Stimulated activated CD4-positive, alpha-beta T cell treated with anti-CD3 and anti-CD28 coated beads, Interleukin-15, amount 100 ng/mL, for 1 hour (primary cell): ENCODE measurements at places on chromosomes 11 and 22.

DNA sequence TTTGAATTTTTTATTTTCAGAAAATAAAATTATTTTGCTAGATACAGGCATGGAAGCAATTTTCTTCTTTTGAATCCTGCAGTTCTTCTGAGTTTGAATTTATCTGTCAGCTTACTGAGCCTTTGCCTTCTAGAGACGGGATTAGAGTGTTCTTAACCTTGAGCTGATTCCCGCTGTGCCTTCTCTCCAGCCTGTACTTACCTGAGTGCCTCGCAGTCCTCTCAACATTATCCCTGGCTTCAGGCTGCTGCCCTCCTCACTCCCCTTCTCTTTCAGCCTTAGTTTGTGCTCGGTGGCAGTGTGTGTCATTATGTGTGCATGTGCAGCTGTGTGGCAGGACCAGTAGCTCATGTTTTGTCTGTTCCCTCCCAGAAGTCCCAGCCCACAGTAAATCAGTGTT lies 24.3 kb downstream of the OSBP2 start:
- no peak for DNase-seq

- DNase-seq: no peak
Observed at GRCh38 chr11:58254936-58255335, 13.1 kb downstream of the OR10W1 start.

- no peak for DNase-seq
Observed at GRCh38 chr11:36385121-36385970, 89.3 kb downstream of the PRR5L start.

DNA sequence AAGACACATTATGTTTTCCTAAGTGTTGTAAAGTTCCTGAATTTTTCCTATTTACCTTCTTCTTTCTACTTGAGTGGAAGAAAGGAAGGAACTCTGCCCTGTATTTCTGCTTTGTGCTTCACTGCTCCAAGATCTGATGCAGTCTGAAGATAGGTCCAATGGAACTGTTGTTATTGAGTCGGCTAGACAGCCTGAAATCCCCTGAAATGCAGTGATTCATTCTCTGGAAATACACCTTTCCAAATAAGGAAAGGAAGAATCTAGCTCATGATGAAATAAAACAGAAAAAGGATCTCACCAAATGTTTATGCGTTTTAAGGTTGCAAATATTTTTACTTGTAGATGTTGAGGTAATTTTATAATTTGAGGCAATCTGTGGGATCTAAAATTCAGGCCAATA lies 322.8 kb downstream of the GUCY1A2 start:
- no peak for DNase-seq

DNA sequence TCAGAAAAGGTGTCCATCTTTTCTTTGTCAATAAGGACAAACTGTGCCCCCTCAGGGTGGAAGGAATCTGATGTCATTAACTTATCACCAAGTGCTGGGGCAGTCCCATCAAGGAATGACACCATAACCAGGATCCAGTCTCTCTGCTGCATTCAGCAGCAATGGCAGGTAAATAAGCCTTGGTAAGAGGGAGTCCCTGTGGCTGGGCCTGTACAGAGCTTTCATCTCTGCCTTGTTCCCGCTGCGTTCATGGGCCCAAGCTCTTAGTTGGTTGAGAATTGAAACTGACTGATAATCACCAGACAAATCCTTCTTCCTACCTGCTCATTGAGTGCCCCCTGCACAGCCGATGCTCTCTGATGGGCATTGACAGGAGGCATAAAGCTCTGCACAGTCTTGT lies 22.7 kb downstream of the EIF3F start:
- no peak for DNase-seq

DNA sequence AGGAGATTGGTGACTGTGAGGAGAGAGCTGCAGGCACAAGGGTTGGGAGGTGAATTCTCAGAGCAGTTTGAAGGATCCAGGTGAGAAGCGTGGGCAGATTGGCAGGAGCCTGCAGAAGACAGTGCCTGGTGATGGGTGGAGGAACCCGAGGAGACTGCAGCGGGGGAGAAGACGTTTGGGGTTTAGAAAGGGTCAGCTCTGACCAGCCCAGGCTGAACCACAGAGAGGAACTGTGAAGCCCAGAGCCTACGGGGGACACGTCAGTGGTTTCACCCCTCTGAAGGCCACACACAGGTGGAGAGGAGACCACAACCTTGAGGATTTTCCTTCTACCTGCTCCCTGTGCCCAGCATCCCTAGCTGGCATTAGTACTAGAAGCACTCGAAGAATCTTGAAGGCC lies 154.8 kb upstream of the TBCEL start:
- no peak for DNase-seq
